ENCODE measurements at places on chromosomes 2 and 18. TPM values are rescaled to one million over a fixed set of nuclear protein-coding genes. Genes with fewer than 3 reads are reported as not detected.

- no peak for DNase-seq
- no peaks in the 10 kb centered on the region for H3K4me1 ChIP-seq
- H3K4me3 ChIP-seq, result no peak overlapping the region
- H3K27ac ChIP-seq, result no peak overlapping the region
- H3K27me3 ChIP-seq, result no peaks in the 10 kb centered on the region
Measured at GRCh38 chr2:37881397-37881796, 43.7 kb upstream of the RMDN2 start.

Gene MREG
- total RNA-seq, result 2.9 TPM

Gene RAB11FIP5
- 45.7 TPM for total RNA-seq

Gene ACTG2
- total RNA-seq, result 846 TPM

DNA sequence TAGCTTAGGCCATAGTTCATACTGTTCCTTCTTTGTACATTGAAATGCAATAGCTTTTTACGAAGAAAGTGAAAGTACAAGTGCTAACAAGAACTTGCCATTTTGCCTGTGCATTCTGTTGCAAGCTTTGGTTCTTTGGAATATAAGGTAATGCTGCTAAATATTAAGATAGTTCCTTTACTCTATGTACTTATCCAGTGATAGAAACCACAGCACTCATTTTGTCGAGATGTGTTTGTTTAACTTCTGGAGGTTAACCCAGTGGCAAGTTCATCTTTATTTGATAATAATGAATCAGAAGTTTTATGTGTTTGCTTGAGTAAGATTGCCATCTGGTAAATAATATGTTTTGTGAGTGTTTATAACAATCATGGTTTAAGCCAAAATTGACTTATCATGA is 373.1 kb upstream of the FANCL start:
- no peak for DNase-seq
- H3K36me3 ChIP-seq, result no peaks in the 10 kb centered on the region
- H3K4me3 ChIP-seq, result no peak overlapping the region
- H3K27ac ChIP-seq, result no peak overlapping the region
- no peaks in the 10 kb centered on the region for H3K27me3 ChIP-seq

GRCh38 chr18:48837676-48838075 is 113.1 kb downstream of the SMAD7 start:
- H3K36me3 ChIP-seq, result no peaks in the 10 kb centered on the region
- no peaks in the 10 kb centered on the region for H3K27me3 ChIP-seq
- H3K4me3 ChIP-seq, result no peak overlapping the region
- no peak overlapping the region for H3K27ac ChIP-seq
- DNase-seq, result no peak
- peaks cover 8% of the 10 kb centered on the region for H3K4me1 ChIP-seq

DNA sequence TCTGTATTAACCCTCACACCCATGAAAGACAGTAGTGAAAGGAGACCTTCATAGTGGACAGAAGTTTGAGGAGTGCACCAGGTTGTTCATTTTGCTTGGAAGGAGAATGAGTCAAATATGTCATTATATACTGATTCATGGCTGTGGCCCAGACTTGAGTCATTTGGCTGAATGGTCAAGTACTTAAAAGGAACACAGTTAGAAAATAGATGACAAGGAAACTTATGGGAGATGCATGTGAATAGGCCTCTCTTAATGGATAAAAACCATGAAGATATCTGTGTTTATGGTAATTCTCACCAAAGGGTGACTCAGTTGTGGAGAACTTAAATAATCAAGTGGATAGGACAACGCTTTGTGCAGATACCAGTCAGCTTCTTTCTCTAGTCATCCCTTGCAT is 524.7 kb upstream of the CNTNAP5 start:
- H3K27ac ChIP-seq, result no peak overlapping the region
- no peaks in the 10 kb centered on the region for H3K36me3 ChIP-seq
- no peak overlapping the region for H3K4me3 ChIP-seq
- DNase-seq, result no peak

Gene REG3A
- not detected for total RNA-seq

DNA sequence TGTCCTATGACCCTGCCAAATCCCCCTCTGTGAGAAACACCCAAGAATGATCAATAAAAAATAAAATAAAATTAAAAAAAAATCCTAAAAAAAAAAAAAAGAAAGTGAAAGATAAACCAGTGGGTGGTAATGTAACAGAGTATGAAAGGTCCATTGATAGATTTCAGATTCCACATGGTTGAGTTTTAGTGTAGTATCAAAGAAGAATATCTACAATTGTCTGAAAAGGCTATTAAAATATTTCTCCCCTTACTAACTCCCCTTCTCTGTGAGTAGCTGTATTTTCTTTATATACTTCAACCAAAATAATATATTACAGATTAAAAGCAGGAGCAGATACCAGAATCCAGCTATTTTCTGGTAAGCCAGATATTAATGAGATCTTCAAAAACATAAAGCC is 92.8 kb downstream of the SPRED2 start:
- no peaks in the 10 kb centered on the region for H3K27me3 ChIP-seq
- no peak for DNase-seq
- no peak overlapping the region for H3K4me3 ChIP-seq
- H3K4me1 ChIP-seq, result no peaks in the 10 kb centered on the region
- no peak overlapping the region for H3K27ac ChIP-seq

Gene GPR45
- total RNA-seq, result not detected

Gene ACMSD
- not detected for total RNA-seq

Gene HRH4
- not detected for total RNA-seq

Gene FIGN
- 3.6 TPM for total RNA-seq

DNA sequence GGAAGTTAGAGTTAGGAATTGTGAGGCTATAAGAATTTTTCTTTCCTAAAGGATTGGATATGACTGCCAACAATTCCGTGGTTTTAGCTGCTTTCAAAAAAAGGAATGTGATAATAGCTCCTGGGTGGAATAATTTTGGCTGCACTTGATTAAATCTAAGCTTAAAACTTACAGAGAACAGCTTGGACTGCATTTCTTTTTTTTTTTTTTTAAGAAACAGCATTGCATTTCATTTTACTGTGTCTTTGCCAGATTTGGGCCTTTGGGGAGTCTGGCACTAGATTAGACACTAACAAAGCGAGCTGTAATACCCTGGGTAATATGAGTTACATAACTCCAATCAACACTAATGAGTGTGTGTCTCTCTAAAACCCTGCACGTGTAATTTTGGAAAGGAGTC is 37.8 kb upstream of the ZNF397 start:
- DNase-seq, result no peak
- H3K27me3 ChIP-seq, result no peaks in the 10 kb centered on the region
- H3K4me3 ChIP-seq, result no peak overlapping the region
- no peak overlapping the region for H3K27ac ChIP-seq

DNA sequence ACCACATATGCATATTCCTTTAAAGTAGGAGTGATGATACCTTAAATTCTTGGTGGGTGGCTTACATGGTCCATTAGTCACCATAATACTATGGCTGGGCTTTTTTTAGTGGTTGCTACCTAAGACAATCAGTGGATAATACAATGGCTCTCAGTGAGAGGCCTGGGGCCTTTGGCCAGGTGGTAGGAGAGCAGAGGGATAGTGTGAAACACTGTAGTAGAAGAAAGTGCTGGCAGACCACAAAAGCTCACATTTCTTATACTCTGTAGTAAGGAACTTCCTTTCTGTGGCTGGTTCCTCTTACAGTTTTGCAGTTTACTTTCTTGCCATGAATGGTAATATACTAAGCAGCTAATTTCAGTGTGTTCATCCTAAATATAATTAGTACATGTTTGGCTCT is 583.5 kb downstream of the XIRP2 start:
- no peak for DNase-seq
- H3K4me3 ChIP-seq, result no peak overlapping the region
- no peaks in the 10 kb centered on the region for H3K27me3 ChIP-seq
- H3K4me1 ChIP-seq, result no peaks in the 10 kb centered on the region

DNA sequence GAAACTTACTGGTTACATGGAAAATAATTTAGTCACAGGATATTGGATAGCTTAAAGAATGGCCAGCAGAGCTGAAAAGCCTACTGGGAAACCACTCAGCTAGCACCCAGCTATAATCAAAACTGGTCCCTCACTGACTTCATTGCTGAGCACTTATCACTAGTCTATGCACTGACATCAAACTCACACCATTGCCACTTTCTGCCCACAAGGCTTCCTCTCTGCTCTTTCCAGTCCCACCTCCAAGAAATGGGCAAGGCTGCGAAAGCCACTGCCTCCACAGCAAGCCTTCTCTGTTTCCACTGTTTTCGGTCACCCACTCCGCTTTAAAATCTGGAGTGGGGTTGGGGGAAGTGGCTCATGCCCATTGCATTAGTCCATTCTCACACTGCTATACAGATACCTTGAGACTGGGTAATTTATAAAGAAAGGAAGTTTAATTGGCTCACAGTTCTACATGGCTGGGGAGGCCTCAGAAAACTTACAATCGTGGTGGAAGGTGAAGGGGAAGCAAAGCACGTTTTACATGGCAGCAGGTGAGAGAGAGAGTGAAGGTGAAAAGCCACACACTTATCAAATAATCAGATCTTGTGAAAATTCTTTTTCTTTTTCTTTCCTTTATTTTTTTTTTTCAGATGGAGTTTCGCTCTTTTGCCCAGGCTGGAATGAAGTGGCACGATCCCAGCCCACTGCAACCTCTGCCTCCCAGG is 77.0 kb upstream of the CERS6 start:
- no peaks in the 10 kb centered on the region for H3K4me1 ChIP-seq
- H3K36me3 ChIP-seq, result no peaks in the 10 kb centered on the region
- no peak overlapping the region for H3K27ac ChIP-seq

GRCh38 chr2:166106431-166107015 is 21.3 kb downstream of the SCN1A start:
- no peak overlapping the region for H3K4me3 ChIP-seq
- no peaks in the 10 kb centered on the region for H3K4me1 ChIP-seq
- no peaks in the 10 kb centered on the region for H3K27me3 ChIP-seq
- H3K36me3 ChIP-seq, result no peaks in the 10 kb centered on the region
- H3K27ac ChIP-seq, result no peak overlapping the region

GRCh38 chr2:233011268-233011650 is 1.8 kb downstream of the NGEF start:
- no peaks in the 10 kb centered on the region for H3K36me3 ChIP-seq
- no peak for DNase-seq
- no peak overlapping the region for H3K4me3 ChIP-seq
- no peaks in the 10 kb centered on the region for H3K27me3 ChIP-seq
- H3K4me1 ChIP-seq, result no peaks in the 10 kb centered on the region

Data from uterus (tissue), 4 donors.